Kidney glomerular epithelial cell (primary cell): ENCODE measurements at places on chromosomes 7 and 10.

- no peak for DNase-seq
These were observed 14.1 kb downstream of the TMEM72 start for GRCh38 chr10:44925224-44925623.

DNA sequence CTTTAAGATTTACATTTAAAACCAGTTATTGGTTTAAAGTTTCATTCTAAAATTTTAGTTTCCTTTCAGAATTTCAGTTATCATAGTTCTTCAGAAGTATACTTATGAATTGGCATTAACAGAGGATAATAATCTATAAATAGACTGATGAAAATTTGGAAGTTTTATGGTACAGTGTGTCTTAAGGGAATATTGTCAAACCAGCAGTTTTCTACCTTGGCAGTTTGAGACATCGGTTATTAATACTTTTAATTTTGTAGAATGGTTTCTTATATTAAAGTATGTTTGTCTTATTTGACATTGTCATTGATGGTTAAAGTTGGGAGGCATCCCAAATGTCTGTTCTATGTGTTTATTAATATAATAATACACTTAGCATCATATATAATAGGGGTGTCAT lies 2.0 kb downstream of the AHR start:
- no peak for DNase-seq

GRCh38 chr7:142873281-142873784 lies 12.2 kb downstream of the TRPV6 start:
- no peak for DNase-seq

DNA sequence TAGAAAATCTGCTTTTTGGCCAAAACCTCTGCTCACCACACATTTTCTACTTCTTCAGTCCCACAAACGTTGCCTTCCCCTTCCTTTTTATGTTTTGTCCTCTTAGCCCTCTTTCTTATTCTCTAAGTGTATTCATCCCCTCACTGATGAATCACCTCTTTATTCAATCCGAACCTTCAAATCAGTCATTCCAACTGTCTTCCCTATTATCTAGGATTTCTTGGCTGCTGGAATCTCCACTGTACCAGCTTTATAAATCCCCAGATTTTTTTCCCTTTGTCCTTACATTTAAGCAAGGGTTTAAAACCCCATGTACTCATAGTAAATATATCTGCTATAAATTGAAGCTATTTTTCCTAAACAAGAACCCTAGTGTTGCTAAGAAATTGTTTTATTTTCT lies 176.9 kb downstream of the SEMA3A start:
- DNase-seq, result no peak

GRCh38 chr10:35933940-35934641 lies 292.0 kb upstream of the FZD8 start:
- DNase-seq, result no peak

GRCh38 chr10:70122742-70123141 lies 9.9 kb downstream of the AIFM2 start:
- no peak for DNase-seq

- DNase-seq, result peak; percentile 44
These were observed 531.2 kb downstream of the HTR7 start for GRCh38 chr10:90326498-90327267.

DNA sequence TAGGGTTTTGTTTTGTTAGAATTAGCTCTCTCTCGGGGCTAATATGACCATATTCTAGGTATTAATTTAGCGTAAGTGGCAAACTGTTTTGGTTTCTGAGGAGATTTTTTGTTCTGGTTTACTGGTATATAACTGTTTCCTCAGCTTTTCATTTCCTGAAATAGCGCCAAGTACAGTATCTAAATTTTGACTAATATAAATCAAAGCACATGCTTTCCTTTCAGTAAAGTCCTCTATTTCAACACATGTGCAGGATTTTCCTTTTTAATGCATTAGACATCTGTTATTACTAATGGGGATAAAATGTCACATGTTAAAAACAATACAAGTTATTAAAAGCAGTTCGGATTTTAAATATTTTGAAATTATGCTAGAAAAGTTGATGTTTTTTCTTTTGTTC lies 11.3 kb downstream of the FERD3L start:
- no peak for DNase-seq

- DNase-seq, result no peak
These were observed 1004.0 kb downstream of the ANKRD7 start for GRCh38 chr7:119228482-119228881.

GRCh38 chr10:105800641-105801040 lies 1159.6 kb downstream of the SORCS3 start:
- DNase-seq, result no peak

- no peak for DNase-seq
These were observed 61.6 kb downstream of the CCDC71L start for GRCh38 chr7:106599343-106599698.

DNA sequence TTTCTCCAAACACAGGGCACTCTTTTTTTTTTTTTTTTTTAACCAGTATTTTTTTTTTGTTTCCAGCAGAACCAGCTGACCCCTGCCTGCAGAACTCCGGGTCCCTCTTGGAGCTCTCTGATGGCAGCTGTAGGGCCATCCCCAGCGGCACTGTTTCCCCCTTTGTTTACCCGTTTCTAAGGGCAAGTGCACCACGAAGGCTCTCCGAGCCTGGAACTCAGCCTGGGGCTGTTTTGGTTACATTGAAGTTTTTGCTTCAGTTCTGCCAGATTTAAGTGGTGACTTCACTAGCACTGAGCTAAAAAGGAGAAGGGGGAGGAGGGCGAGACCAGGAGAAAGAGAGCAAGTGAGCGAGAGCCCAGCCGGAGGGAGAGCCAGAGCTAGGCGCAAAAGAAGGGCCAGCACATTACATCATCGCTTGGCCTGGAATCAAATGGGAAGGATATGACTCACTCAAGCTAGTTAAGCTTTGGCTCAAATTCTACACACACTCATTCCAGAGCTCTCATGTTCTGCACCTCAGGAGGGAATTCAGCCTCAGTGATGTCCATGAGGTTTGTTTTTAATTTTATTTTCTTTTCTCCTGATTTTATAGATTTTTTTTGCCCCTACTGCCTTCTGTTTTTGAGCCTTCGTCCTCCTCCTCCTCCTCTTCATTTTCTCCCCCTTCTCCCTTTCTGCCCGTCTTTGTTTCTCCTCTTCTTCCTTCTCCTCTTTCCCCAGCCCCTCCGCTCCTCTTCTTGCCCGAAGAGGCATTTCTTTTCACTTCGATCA lies 272.3 kb downstream of the TRIL start:
- peak; percentile 98 for DNase-seq

DNA sequence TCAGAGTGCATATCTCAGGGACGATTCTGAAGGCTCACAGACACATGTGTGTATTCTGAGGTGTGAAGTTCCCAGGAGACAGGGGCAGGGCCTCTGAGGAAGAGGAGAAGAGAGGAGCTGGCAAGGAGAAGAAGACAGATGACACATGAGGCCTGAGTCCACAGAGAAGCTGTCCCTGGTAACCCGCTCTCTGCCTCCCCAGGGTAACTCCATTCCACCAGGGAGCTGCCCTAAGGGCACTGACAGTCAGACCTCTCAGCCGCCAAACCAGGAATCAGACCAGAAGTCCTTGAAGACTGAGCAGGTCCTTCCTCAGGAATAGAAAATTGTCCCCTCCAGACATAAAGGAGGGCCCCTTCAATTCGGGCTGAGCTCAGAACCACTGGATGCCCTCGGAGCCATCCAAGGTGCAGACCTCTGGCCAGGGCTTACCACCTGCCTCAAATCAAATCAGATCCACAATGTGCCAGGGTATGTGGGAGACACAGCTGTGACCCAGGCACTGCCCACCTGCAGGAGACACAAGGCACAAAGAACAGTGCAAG lies 57.4 kb downstream of the TLL2 start:
- DNase-seq, result no peak

GRCh38 chr7:153507885-153508284 lies 544.3 kb upstream of the DPP6 start:
- DNase-seq, result no peak

GRCh38 chr10:24292304-24293293 lies 83.7 kb downstream of the KIAA1217 start:
- no peak for DNase-seq

DNA sequence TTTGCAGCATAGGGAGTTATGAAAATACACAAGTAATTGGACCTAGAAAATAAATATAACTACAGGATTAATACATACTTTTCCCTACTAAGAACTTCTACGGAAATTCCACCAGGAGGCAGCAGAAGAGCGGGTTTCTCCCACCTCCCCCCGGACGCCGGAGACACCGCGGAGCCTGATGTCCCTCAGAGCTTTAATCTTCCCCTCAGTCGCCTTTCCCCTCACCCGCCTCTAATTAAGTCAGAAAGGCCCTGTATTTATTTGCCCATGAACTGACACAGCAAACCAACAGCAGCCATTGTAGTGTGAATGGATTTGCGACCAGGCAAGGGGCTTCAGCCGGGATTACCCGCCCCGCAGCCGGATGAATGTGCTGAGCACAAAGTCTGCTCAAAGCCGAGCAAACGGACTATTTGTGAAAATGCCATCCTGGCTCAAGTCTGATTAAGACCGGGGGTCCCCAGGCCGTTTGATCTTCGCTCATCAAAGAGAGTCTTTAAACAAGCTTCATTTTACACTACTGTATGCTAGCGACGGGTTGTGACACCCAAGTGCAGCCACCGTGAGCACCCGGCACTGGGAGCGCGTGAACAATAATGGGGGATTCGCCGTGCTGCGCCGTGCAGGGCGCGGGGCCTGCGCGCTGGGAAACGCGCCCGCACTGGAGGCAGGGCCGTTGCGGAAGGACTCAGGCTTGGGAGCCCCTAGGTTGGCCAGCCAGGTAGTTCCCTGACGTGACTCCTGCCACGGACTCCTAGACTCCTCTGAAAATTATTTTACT lies 5.6 kb upstream of the DKK1 start:
- peak; percentile 72 for DNase-seq

GRCh38 chr7:77867537-77867865 lies 68.9 kb downstream of the PHTF2 start:
- peak; percentile 23 for DNase-seq

DNA sequence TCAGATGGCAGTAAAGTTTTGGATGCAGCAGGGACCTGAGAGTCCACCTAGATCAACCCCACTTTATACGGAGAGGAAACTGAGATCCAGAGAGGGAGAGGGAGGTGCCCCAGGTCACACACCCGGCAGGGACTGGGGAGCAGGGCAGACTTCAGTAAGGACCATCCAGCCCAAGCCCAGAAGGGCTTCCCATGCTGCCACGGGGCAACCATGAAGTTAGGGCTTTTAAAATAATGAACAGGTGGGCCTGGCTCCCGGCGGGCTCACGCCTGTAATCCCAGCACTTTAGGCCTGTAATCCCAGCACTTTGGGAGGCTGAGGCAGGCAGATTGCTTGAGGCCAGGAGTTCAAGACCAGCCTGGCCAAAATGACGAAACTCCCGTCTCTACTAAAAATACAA lies 98.5 kb downstream of the HIP1 start:
- DNase-seq, result no peak

GRCh38 chr7:128922496-128923410 lies 12.2 kb upstream of the KCP start:
- DNase-seq, result no peak
